ENCODE measurements at places on chromosomes 7 and 10. TPM values are rescaled to one million over a fixed set of nuclear protein-coding genes. Genes with fewer than 3 reads are reported as not detected.
A peak's percentile ranks its signal among the peaks of the same experiment; 100 is the strongest.

DNA sequence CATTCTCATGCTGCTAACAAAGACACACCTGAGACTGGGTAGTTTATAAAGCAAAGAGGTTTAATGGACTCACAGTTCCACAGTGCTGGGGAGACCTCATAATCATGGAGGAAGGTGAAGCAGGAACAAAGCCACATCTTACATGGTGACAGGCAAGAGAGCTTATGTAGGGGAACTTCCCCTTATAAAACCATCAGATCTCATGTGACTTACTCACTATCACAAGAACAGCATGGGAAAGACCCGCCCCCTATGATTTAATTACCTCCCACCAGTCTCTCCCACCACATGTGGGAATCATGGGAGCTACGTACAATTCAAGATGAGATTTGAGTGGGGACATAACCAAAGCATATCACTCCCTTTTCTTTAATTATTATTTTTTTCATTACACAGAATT is 16.6 kb downstream of the COL28A1 start:
- H3K4me3 ChIP-seq: no peak overlapping the region
- no peak overlapping the region for H3K27ac ChIP-seq
- H3K36me3 ChIP-seq: no peaks in the 10 kb centered on the region
- peaks cover 31% of the 10 kb centered on the region for H3K4me1 ChIP-seq

DNA sequence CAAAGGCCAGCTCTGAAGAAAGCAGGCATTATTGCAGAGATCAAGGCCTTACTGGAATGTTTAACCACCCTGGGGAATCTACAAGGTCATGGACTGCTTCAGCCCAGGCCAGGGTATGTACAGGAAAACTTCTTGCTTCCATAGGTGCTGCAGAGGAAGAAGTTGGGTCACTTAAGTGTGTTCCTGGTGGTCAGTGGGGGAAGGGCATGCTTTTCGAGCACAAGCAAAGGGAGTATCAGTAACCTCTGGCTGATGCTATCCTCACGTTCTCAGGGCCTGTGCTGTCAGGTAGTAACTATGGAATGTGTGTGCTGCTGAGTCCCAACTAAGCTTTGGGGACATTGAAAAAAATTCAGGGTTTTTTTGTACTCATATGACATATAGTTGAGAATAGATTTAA is 234.0 kb upstream of the SP4 start:
- H3K4me1 ChIP-seq: no peaks in the 10 kb centered on the region
- H3K27ac ChIP-seq: no peak overlapping the region
- no peaks in the 10 kb centered on the region for H3K36me3 ChIP-seq
- H3K27me3 ChIP-seq: peaks cover 22% of the 10 kb centered on the region

ZNF398 gene
- 19.5 TPM for total RNA-seq

PROSER2 gene
- 6.7 TPM for total RNA-seq

DNA sequence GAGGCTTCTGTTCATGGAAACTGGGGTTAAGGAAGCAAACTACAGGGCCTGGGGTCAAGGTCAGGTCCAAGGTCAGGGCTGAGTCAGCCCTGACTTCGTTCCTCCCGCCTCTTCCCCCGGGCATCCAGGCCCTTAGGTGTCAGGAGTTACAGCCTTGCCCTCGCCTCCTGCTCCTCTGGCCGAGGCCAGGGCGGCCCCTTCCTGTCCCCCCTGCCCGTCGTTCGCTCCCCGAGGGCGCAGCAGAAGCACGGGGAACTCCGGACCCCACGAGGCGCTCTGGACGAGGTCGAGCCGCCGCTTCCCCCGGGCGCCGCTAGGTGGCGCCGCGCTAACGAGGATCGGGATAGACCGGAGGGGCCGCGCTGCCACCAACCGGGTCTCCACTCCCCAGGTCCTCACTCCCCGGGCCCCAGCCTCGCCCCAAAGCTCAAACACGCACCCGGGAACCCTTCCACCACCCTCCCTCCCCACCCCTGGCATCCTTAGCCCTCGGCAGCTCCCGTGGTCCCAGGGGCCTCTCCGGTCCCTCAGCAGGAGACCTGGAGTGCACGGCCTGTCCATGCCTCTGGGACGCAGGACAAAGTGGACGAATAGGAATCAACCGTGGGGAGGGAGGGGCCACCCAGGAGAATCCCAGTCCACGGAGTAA is 59.2 kb upstream of the MYL10 start:
- no peak overlapping the region for H3K4me3 ChIP-seq
- no peaks in the 10 kb centered on the region for H3K36me3 ChIP-seq
- DNase-seq: peak; percentile 93

DNA sequence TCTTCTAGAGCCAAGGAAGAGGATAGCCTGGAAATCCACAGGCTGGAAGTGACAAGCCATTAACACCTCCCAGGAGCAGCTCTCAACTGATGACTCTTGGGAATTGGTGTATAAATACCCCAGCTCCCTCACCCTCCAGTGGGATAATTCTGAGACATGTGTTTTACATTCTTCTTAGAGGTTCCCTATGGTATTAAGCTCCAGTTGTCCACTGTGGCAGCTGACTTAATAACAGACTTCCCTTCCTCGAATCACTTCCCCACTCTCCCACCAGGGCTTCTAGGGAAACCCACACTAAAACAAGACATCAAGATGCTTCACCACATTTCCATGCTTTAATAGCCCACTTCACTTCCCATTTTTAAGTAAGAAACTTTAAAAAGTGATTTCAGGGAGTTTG is 47.2 kb downstream of the FAM107B start:
- H3K36me3 ChIP-seq: no peaks in the 10 kb centered on the region
- no peak overlapping the region for H3K4me3 ChIP-seq
- H3K27ac ChIP-seq: no peak overlapping the region
- peaks cover 14% of the 10 kb centered on the region for H3K4me1 ChIP-seq

GRCh38 chr7:45685619-45686240 is 111.6 kb downstream of the ADCY1 start:
- H3K4me1 ChIP-seq: no peaks in the 10 kb centered on the region
- no peak overlapping the region for H3K4me3 ChIP-seq
- no peaks in the 10 kb centered on the region for H3K36me3 ChIP-seq
- no peak overlapping the region for H3K27ac ChIP-seq
- peak; percentile 47 for DNase-seq

- H3K36me3 ChIP-seq: peaks cover 34% of the 10 kb centered on the region
- H3K4me1 ChIP-seq: peaks cover 6% of the 10 kb centered on the region
- peak overlapping the region; percentile 27 for H3K27ac ChIP-seq
- H3K4me3 ChIP-seq: peak overlapping the region; percentile 20
Observed at GRCh38 chr7:152136686-152137085, 111.2 kb downstream of the GALNT11 start.

DNA sequence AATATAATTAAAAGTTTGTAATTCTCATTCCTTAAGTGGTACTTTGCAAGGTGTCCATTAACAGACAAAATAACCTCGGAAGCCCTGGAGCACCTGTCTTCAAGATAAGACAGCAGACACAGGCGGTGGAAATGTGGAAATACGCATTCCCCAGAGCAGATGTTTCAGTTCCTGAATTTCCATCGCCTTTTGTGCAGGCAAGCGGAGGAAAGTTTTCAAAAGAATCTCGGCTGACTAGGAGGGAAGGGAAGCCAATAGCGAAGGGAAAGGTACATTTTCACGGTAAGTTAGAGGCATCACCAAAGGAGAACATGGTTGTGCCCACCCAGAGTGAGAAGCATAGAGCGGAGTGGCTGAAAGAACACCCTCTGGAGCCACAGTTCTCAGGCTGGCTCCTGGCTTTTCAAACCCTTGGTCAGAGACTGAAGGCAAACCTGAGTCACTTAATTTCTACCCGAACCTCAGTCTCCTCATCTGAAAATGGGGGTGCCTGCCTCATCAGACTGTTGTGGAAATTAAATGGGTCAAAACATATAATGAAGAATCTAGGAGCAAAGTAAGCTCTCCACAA is 13.6 kb downstream of the CPA1 start:
- H3K36me3 ChIP-seq: peaks cover 16% of the 10 kb centered on the region
- no peak for DNase-seq
- H3K4me1 ChIP-seq: peaks cover 67% of the 10 kb centered on the region

VIM gene
- 102 TPM for total RNA-seq

DNA sequence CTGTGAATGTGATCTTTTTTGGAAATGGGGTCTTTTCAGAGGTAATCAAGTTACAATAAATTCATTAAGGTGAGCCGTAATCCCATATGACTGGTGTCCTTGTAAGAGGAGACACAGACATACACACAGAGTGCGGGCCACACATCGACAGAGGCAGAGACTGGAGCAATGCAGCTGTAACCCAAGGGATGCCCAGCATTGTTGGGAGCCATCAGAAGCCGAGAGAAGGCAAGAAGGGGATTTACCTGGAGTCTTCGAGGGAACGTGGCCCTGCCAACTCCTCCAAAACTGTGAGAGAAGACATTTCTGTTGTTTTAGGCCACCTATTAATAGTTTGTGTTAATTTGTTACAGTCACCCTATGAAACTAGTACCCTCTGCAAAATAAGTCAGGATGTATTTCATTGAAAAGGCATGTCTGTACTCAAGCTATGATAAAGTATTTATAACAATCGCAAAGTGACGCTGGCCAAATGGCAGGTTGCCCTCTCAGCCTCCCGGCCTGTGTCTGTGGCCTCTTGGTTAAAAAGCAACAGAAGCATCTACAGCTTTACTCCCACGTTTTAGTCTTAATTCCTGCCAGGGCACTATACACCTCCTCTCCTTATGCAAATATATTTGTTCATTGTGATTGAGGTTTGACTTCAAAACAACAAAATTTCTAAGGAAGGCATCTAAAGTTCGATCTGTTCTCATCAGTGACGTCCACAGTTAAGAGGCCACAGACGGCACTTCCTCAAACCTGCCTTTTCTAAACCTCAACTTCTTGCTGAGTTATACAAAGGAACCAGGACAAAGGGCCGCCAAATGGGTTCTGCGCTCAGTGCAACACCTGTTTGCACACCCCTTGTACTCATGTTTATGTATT is 46.8 kb downstream of the HIPK2 start:
- peaks cover 47% of the 10 kb centered on the region for H3K4me1 ChIP-seq
- peaks cover 32% of the 10 kb centered on the region for H3K36me3 ChIP-seq
- no peak overlapping the region for H3K27ac ChIP-seq
- no peak for DNase-seq

TMEM229A gene
- total RNA-seq: 0.33 TPM

DNA sequence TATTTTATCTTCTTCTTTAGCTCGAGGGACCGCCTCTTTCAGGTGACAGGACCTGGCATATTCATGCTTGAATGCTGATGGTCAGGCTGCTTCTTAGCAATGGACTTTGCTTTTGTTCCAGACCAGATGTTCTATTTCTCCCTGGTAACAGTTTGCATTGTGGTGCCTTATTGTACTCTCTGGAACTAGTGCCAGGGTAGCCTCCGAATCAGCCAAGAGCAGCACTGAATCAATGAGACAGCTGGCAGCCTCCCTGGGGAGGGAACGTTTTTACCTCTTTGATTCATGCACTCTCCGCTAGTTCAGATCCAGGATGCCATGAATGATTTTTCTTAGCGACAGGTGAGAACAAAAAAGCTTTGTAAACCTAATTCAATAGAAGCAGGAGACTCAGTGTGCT is 54.1 kb upstream of the NXPH1 start:
- H3K4me1 ChIP-seq: peaks cover 4% of the 10 kb centered on the region
- H3K27me3 ChIP-seq: peaks cover 3% of the 10 kb centered on the region
- H3K4me3 ChIP-seq: no peak overlapping the region
- DNase-seq: no peak

NRG3 gene
- 1.0 TPM for total RNA-seq

- no peak overlapping the region for H3K4me3 ChIP-seq
- DNase-seq: no peak
- peaks cover 3% of the 10 kb centered on the region for H3K27me3 ChIP-seq
- no peak overlapping the region for H3K27ac ChIP-seq
Observed at GRCh38 chr7:151120896-151121295, 34.6 kb downstream of the AGAP3 start.

GRCh38 chr10:48957361-48958151 is 17.9 kb upstream of the LRRC18 start:
- no peaks in the 10 kb centered on the region for H3K4me1 ChIP-seq
- DNase-seq: no peak
- no peak overlapping the region for H3K27ac ChIP-seq
- H3K27me3 ChIP-seq: peaks cover 21% of the 10 kb centered on the region

TCF7L2 gene
- 25.1 TPM for total RNA-seq

- H3K4me3 ChIP-seq: peak overlapping the region; percentile 95
- DNase-seq: no peak
- no peaks in the 10 kb centered on the region for H3K27me3 ChIP-seq
Observed at GRCh38 chr7:75879771-75880184, 944 bp downstream of the RHBDD2 start.

- no peaks in the 10 kb centered on the region for H3K36me3 ChIP-seq
- H3K27me3 ChIP-seq: peaks cover 94% of the 10 kb centered on the region
- no peak for DNase-seq
Observed at GRCh38 chr10:100747456-100748230, 2.3 kb downstream of the PAX2 start.

DNA sequence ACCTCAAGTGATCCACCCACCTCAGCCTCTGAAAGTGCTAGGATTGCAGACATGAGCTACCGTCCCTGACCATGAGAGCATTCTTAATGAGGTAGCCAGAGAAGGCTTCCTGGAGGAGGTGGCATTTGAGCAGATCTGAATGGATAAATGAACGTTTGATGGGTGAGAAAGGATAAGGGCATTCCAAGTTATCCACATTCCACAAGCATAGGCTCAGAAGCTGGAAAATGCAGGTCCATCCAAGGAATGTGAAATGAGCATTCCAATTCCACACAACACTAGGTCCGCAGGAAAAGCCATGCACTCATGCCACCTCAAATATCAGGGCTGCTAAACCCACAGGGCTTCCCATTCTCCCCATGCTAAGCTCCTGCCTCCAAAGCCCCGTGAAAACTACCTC is 17.0 kb downstream of the TMEM130 start:
- peaks cover 4% of the 10 kb centered on the region for H3K36me3 ChIP-seq
- H3K4me3 ChIP-seq: no peak overlapping the region
- peaks cover 7% of the 10 kb centered on the region for H3K27me3 ChIP-seq
- peaks cover 7% of the 10 kb centered on the region for H3K4me1 ChIP-seq

Data from type B pancreatic cell (in vitro differentiated cells).